Caco-2 (cell line): ENCODE measurements at places on chromosomes 3 and 15.

- DNase-seq = no peak
These were observed 67.0 kb downstream of the ZNF609 start for GRCh38 chr15:64527263-64527984.

- DNase-seq = no peak
These were observed 57.0 kb downstream of the TMCC1 start for GRCh38 chr3:129836381-129837064.

DNA sequence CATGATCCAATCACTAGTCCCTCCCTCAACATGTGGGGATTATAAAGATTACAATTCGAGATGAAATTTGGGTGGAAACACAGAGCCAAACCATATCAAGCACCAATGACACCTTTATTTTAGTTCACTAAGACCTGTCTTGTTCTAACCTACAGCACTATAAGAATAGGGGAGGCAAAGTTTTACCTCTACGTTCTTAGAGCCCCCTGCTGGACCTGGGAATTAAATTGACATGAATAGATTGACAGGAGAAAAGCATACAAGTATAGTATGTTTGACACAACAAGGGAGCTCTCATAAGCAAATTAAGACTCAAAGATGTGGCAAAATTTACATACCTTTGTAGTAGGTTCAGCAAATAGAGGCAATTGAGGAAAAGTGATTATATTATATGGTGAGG is 974.4 kb upstream of the ALCAM start:
- DNase-seq = peak; percentile 12

DNA sequence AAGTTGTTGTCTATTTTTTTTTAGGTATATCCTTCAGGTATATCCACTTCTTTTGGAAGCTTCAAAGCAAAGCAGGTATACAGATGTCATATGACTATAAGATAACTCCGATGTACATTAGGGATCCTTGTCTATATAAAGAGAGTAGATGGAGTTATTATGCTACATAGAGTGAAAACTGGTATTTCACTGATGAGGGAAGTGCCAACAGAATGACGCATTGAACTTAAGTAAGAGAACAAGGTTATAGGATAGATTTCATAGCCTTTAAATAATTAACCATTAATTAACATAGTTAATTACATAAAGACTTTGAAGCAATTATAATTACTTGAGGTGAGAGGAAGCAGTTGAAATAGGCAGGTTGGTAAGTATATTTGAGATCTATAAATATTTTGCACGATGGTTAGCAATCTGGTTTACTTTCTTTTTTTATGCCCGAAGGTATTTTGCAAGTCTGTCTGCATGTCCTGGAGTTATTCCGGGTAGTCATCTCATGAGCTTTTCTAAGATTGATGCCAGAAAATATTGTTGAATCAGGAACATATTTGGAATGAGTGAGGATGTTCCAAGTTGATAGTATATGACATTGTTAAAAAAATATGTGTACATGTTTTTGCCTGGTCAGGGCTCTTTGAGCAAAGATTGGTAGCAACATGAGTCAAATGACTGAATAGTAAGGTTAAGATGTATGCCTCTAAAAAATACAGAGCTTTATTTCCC is 299.5 kb upstream of the KCNMB2 start:
- DNase-seq = no peak

- DNase-seq = no peak
These were observed 40.2 kb downstream of the EPHB3 start for GRCh38 chr3:184601576-184602371.

DNA sequence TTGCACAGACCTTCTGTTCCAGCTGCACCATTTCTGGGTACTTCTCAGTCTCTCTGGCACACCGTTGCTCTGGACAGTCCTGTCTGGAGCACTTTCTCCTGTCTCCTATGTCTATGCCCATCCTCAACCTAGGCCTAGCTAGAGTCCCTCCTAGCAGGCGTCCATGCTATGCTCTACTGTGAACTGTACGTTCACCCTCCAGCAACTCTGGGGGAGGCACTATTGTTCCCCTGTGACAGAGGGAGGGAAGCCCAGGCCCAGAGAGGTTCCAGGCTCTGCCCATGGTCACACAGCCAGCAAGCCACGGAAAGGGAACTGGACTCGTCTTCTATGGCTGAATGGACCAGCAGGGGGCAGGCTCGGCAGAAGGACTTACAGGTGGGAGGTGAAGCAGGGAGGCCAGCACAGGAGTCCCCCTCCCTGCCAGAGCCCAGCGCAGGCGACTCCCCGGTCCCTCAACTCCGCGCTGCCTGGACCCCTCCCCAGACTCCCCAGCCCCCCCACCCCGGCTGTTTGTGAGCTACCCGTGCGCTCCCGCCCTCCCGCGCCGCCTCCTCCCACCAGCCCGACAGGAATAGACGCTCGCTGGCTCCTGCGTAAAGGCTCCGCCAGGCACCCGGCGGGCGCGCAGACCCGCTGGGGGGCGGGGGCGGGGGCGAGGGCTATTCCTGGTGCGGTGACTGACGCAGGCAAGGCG is 1.7 kb upstream of the LINGO1 start:
- peak; percentile 61 for DNase-seq

DNA sequence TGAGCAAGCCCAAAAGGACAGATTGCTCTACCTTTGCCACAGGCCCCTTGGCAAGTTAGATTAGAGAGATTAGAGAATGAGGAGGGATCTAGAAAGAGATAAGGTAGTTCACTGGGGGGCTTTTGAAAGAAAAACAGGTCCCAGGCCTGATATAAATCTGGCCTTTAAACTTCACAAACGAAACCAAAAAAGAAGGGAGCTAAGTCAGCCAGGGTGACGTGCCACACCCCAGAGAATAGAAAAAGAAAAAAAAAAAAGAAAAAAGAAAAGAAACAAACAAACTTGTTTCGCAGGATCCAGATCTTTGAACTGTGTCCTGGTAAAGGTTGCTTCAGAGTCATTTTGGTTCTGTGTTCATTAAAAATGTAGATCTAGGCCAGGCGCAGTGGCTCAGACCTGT is 3.6 kb downstream of the KAT2B start:
- no peak for DNase-seq

GRCh38 chr15:68609629-68610028 is 30.8 kb downstream of the CORO2B start:
- DNase-seq = no peak

DNA sequence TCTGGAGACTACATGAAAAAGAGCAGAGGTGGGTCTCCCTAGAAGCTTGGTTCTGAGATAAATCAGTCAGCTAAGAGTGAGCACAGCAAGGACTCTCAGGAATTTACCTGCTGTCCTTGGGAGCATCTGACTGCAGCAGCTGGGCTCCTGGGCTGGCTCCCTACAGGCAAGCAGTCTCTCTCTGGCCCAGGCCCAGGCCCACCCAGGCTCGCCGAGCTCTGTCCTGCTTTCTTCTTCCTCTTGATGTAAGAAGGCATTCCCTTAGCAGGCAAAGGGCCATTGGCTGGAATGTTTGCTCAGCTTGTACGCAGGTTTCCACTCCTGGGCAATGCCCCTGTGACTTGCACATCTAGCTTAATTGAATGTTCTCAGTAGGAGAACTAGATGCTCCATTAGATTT is 4.3 kb upstream of the RBP2 start:
- DNase-seq = no peak

- peak; percentile 86 for DNase-seq
These were observed 33.1 kb downstream of the RAB11A start for GRCh38 chr15:65902373-65902772.

GRCh38 chr3:50658416-50658815 is 16.3 kb upstream of the DOCK3 start:
- DNase-seq = no peak

GRCh38 chr3:148173851-148174250 is 523.9 kb upstream of the AGTR1 start:
- no peak for DNase-seq

DNA sequence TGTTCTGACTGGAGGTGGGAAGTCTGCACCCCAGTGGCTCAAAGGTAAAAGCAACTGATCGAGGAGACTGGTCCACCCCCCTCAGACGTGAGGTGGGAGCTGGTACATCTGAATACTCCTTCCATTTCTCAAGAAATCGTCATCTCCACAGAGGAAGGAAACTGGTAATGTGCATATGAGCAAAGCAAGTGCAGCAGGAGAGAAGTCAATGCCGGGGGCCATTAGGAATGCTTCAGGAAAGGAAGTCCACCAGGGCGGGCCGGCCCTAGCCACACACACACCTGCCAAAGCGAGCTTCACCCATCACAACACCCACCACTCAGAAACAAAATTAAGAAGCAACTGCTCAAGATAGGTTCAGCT is 8.5 kb downstream of the TBC1D2B start:
- no peak for DNase-seq

DNA sequence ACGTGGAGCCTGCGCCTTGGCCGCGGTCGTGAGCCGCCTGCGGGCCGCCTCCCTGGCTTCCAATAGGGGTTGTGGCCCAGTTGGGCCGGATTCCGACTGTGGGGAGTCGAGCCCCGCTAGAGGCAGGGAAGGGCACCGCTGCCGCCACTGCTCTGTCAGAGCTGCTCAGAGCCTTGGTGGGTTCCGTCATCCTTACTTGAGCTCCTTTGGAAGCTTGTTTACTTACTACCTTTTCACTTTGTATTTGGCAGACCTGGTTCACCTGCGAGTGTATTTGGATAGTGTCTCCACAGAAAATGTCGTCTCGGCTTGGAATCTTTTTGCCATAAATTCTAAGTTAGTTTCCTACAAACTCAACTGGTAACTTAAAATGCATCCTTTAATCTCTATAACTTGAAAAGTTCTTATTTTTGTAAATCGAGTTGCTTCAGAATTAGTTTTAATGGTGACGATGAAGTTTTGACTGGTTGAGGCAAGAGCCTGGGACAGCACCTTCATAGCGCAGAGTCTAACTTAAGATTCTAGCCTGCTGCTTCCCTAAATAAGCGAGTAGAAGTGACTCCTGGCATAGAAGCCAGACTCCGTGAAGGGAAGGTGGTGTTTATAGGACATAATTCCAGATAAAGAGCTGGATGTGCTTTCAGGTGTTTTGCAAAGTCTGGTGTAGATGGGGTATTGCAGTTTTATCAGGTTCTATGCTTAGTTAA is 800 bp downstream of the DAG1 start:
- no peak for DNase-seq

GRCh38 chr3:59515966-59516365 is 466.1 kb upstream of the CFAP20DC start:
- DNase-seq = no peak

DNA sequence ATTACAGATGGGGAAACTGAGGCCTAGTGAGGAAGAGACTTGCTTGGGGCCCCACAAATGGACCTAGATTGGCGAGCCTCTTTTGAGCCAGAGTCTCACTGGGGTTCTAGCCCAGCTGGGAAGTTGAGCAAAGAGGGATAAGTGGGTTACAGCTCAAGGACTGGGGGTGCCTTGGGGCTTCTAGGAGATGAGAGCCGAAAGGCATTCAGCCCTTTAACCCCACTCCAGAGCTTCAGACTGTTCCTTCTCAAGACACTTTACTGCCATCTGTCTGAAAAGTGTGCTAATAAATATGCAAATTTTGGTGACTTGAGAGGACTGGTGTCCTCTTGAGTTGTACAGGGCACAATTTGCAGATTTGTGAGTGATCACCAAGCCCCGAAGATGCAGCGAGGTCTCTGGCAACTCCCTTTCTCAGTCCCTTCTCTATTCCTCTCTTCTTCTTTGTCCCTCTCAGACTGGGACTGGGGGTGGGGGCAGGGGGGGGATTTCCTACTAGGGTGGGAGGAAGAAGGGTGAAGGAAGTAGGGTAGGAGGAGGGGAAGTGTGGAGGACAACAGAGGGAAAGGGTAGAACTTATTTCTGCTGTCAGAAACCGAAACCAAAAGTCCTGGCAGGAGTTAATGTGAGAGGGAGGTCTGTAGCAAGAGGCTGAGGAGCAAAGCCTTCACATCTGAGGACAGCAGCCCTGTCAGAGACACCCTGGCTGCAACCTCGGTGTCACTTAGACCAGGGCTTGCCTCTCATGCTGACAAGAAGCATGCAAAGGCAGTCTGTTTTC is 16.2 kb upstream of the ANKDD1A start:
- no peak for DNase-seq

- DNase-seq = no peak
These were observed 14.5 kb upstream of the SLC6A1 start for GRCh38 chr3:10977892-10978510.

DNA sequence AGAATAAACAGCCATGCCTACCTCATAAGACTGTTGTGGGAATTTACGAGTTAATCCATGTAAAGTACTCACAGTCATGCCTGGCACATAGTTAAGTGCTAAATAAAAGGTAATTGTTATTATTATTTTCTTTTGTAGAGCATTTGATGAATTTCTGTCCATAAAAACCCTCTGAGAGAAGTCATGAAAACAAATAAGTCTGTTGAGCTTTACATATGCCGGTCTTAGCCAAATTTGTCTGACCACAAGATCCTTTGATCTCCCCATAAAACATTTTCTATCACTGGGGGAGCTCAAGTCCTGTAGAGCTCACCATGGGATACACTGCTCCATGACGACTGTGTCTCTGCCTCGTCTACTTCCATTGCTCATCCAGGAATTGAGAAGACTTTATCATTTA is 114.0 kb downstream of the MAGI1 start:
- DNase-seq = no peak

GRCh38 chr3:77122652-77123051 is 82.8 kb downstream of the ROBO2 start:
- no peak for DNase-seq

- peak; percentile 81 for DNase-seq
These were observed 811 bp downstream of the SKIL start for GRCh38 chr3:170358042-170359010.

DNA sequence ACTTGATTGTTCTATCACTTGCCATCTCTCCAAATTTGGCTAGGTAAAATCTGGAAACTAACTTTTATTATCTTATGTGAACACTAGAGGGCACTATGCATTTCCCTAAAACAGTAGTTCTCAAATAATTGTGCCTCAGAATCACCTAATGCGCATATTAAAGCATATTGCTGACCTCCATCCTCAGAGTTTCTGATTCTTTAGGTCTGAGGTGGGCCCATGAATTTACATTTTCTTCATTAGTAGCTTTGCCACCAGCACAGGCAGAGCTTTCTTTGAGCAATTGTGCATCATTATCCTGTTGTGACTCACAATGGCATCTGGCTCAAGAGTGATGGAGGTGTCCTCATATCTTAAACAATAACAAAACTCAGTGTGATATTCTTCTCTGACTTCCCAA is 17.5 kb upstream of the BCHE start:
- DNase-seq = no peak
